T-helper 9 cell (primary cell): ENCODE measurements at places on chromosomes 11 and 22.

GRCh38 chr22:25109878-25110595 is 89.6 kb upstream of the CRYBB3 start:
- no peak for DNase-seq

DNA sequence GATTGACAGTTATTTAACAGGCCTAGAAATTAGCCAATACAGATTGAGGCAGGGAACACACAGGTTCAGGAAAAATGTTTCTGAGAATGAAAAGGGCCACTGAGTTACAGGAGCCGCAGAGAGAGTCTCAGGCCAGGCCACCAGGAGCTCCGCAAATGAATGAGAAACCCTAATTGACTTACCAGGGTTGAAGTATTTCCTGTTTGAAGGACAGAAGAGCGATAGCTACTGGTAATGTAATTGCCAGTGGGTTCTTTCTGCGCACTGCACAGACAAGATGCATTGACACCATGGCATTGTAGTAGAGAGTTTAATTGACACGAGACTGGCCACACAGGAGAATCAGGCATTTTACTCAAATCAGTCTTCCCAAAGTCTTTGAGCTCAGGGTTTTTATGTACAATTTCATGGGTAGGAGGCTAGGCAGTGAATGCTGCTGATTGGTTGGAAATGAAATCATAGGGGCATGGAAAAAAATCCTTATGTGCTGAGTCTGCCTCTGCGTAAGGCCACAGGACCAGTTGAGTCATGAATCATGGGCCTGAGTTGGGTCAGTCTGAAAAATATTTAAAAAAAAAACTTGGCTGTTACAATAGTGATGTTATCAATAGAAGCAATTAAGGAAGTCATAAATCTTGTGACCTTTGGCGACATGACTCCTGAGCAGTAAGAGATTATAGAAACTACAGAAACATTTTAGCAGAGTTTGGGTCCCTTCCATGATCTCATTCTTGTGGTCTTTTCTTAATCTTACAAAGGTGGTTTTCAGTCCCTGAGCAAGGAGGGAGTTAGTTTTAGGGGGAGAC is 203.8 kb downstream of the CASP12 start:
- no peak for DNase-seq

DNA sequence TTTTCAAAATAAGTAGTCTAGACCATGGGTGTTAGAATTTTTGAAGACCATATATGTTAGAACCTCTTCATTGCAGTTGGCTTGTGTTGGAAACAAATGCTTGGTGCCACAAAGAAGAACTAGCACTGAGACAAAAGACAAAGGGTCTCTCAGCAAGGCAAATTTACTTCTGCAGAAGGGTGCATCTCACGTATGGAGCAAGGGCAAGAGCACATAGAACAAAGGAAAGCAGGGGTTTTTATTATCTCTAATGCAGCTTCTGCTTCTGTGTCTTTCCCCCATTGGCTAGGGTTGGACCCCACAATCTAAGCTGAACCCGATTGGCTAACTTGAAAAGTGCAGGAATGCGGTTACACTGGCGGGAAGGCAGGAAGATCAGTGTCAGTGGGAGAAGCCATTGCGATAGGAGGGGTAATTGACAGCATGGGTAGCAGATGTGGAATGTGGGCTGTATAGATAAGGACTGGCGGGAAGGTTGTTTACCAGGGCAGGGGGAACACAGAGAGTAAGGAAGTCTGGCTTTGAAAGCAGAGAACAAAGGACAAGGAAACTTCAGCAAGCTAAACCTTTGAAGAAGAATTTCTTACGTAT is 9.2 kb upstream of the RBMXL2 start:
- no peak for DNase-seq

- DNase-seq = no peak
Observed at GRCh38 chr11:27514076-27514475, 7.5 kb upstream of the LIN7C start.

DNA sequence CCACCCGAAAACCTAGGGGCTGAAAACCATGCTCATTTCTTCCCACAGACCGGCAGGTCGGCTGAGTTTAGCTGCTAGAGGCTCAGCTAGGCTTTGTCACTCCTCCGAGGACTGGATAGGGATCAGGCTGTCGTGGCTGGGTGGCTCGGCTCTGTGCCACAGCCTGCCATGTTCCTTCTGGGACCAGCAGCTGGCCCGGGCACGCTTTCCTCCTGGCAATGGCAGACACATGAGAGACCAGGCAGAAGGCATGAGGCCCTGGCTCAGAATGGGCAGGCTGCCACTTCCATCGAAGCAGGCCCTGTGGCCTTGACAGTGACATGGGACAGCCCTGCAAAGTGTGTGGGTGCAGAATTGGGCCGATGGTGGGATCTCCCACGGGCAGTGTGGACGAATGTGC is 20.9 kb downstream of the PARVG start:
- no peak for DNase-seq

DNA sequence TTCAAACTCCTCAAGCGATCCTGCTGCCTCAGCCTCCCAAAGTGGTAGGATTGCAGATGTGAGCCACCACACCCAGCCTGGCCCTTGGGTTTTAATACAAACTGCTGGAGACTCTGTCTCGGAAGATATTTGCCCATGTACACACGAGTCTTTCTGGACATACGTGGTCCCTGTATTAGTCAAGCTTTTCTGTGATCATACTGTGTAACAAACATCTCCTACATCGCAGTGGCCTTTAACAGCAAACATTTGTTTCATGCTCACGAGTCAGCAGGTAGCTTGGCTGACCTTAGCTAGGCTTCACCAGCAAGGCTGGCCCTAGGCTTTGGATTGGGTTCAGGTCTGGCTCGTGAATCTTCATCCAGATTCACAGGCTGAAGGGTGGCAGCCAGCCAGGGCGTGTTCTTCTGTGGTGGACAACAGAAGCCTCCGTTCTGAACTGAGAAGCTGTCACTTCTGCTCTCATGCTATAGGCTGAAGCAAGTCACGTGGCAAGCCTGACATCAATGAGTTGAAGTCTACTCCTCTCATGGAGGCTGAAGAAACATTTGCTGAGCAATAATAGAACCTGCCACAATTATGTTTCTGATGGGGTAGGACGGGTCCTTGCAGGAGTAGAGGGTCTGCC is 8.8 kb downstream of the KIAA1671 start:
- DNase-seq = no peak

GRCh38 chr11:116500026-116500946 is 272.5 kb downstream of the BUD13 start:
- DNase-seq = no peak

GRCh38 chr11:63503492-63503891 is 2.4 kb upstream of the LGALS12 start:
- no peak for DNase-seq

DNA sequence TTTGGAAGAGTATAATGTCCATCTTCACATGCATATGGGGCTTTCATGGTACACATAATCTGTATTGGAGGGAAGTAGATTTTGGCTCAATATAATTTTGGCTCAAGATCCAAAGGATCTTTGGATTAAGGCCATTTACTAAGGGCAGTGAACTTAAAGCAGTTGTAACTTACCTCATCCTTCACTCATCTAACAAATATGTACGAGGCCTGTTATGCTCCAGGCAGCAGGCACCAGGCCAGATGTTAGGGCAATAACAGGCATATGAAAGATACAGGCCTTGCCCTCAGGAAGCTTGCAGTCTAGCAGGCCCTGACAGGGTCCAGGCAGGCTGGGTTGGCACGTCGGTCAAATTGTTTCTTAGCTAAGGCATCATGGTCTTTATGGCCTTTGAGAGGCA is 44.6 kb downstream of the LIF start:
- DNase-seq = no peak

- DNase-seq = no peak
Observed at GRCh38 chr22:28918550-28919271, 35.3 kb downstream of the ZNRF3 start.

- DNase-seq = peak; percentile 32
Observed at GRCh38 chr22:37019309-37020191, at the start of the genes MPST and TST. MPST (plus strand) TSS chr22:37019742; CDS start chr22:37019837, 95 bp downstream. TST (minus strand) TSS chr22:37019447; CDS start chr22:37018732, 715 bp downstream.

- DNase-seq = no peak
Observed at GRCh38 chr11:55503449-55503848, 50.8 kb upstream of the OR4C15 start.

DNA sequence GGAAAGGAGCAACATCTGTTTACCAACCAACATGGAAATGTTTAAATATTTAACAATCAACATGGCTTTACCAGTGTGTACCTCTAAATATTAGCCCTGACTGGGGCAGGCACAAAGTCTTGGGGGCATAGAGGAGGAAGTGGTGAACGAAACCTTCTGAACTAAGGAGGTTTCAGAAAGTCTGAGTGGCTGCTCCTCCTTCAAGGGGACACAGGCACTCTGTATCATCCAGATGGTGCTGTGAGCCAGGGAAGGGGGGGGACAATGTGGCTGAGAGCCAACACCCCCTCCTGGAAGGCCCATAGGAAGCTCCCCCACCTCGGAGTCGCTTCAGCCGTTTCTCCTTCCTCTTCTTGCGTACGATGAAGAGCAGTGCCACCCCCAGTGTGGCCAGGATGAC is 107.7 kb downstream of the CEP164 start:
- DNase-seq = no peak

DNA sequence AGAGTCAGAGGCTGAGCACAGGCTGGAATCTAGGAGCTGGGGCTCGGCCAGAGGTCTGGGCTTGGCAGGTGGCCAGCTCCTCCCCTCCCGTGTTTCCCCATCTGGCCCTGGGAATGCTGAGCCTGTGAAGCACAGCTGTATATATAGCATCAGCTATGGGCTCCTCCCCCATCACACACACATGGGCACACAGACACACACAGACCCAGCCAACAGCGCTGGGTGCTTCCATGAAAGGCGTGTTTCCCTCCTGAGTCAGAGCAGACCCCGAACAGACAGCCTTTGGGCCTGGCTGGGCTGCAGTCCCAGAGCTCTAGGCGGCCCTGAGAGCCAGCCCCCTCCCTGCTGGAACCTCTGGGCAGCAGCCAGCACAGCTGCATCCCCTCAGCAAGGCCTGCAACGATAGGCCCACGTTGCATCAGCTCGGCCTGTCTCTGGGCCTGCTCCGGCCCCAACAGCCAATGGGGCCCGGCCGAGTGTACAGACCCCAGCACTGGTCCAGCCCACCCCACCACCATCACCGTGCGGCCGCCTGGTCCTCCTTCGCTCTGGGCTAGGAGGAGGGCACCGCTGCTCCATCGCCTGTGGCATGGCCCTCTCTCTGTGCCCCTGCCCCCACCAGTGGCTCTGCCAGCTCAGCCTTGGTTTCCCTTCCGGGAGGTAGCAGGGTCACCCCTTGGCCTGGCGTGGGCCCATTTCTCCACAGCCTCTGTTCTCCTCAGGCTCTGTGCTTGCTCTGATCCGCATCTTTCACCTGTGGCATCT is 7.6 kb upstream of the SERPINH1 start:
- DNase-seq = no peak

DNA sequence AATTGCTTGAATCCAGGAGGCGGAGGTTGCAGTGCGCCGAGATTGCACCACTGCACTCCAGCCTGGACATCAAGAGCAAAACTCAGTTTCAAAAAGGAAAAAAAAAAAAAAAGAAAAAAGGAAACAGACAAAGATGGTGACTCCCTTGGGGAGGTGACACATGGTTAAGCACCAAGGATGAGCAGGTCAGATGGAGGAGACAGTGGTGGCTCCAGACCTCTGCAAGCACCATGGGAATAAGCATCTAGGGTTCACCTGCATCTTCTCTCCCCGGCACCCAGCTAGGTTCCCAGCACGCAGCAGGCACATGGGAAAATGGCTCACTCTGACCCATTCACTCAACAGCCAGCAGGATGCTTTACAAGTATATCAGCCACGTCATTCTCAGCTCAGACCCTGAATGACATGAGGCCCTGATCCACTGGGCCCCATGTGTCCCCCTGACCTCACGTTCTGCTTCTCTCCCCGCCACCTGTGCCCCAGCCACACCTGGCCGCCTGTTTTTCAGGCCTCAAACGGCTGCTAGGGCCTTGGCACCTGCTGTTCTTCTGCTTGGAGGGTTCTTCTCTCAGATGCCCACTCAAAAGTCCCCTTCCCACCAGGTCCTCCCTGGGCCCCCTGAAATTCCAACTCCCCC is 24.2 kb downstream of the A4GALT start:
- no peak for DNase-seq

DNA sequence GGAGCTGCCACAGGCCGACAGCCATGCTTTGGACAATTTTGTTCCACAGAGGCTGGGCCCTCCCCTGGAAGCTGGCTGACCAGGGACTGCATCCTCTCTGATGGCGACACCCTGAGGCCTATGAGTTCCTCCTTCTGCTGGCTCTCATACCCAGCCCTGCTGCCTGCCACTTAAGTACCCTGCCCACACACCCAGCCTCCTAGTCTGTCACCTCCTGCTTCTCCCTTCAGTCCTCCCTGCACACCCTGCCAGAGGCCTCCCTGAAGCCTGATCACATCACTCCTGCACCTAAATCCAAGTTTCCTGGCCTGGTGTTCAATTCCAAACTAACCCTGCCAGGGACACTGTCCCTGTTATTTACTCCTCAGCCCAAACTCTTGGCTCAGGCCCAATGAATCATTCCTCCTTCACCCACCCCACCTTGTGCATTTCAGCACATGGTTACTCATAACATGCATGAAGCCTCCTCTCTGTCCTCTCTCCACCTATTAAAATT is 136.7 kb upstream of the NECTIN1 start:
- no peak for DNase-seq

DNA sequence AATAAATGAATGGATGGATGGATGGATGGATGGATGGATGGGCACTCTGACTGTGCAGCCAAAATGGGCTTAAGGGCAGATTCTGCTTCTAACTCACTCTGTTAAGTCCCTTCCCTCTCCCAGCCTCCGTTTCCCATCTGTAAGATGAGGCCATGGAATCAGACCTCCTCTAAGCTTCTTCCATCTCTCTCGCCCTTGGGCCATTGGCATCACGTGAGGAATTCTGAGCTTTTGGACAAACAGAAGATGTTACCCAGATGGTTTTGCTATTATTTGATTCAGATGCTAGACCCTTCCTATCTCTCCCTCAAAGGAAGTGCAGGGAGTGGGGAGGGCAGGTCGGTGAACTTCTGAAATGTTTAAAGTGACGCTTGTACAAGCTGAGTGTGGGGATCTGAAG is 4.0 kb upstream of the CYTH4 start:
- DNase-seq = no peak

DNA sequence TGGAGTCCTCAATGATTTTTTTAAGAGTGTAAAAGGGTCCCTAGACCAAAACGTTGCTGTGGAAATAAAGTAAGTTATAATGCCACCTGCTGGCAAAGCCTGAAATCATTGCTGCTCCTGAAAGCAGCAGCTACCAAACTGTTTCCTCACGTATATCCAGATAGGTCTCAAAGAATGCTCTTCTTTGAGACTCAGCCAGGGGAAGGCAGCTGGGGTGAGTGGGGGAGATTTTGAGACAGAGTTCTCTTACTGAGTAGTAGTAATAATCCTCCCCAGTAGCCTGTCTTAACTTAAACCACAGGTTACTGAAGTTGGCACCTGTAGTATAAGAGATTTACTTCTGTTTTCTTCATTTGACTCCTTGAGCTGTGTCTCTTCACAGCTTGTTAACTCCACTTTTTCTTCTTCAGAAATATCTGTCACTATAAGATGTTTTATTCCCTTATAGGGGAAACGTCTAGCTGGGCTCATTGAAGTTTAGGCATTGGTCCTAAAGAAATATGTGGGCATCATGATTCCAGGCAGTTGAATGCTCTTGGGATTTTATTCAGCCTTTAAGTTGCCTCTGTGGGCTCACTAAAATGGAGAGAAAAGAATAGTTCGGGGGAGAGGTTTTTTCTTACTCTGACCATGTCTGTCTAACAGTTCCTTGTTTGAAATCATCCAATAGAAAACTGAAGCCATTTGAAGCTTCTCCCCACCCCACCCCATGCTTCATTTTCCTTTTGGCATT is 77.9 kb downstream of the BTBD10 start:
- DNase-seq = no peak
